Upper lobe of left lung (tissue), 6 donors: ENCODE measurements at places on chromosomes 1 and 21. TPM values are rescaled to one million over a fixed set of nuclear protein-coding genes. Genes with fewer than 3 reads are reported as not detected.

Gene CTBS
- total RNA-seq: 19.1 TPM

GRCh38 chr1:151862604-151863003, 9.1 kb upstream of the THEM5 start:
- H3K27ac ChIP-seq: no peak overlapping the region
- H3K36me3 ChIP-seq: no peaks in the 10 kb centered on the region
- no peaks in the 10 kb centered on the region for H3K27me3 ChIP-seq

GRCh38 chr1:151693057-151693651, 23.4 kb downstream of the CELF3 start:
- peaks cover 55% of the 10 kb centered on the region for H3K36me3 ChIP-seq
- no peak for DNase-seq
- H3K4me1 ChIP-seq: no peaks in the 10 kb centered on the region
- no peak overlapping the region for H3K4me3 ChIP-seq
- no peaks in the 10 kb centered on the region for H3K27me3 ChIP-seq

Gene COL24A1
- 0.69 TPM for total RNA-seq

DNA sequence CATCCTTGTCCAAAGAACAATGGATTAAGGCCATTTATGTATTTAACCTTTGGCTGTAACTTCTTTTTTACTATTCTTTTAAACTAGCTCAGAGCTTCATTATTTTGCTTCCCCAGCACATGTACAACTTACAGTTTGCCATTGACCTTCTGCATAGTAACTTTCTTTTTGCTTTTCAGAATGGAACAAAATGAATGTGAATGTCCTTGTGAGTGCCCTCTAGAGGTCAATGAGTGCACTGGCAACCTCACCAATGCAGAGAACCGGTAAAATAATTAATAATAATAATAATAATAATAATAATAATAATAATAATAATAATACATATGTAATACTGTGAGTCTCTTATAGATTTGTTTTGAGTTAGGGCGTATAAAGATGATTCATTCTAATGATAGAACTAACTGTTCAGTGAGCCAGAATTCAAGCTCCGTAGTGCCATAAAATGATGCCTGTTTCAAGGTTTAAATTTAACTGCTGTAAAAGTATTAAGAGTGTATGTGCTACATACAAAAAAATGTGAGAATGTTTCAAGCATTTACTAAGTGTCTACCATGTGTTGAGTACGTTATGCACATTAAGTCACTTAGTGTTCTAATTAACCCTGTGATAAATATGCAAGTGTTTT, 69.0 kb upstream of the RAVER2 start:
- H3K27me3 ChIP-seq: no peaks in the 10 kb centered on the region
- no peak overlapping the region for H3K27ac ChIP-seq
- H3K36me3 ChIP-seq: peaks cover 19% of the 10 kb centered on the region
- no peaks in the 10 kb centered on the region for H3K4me1 ChIP-seq

DNA sequence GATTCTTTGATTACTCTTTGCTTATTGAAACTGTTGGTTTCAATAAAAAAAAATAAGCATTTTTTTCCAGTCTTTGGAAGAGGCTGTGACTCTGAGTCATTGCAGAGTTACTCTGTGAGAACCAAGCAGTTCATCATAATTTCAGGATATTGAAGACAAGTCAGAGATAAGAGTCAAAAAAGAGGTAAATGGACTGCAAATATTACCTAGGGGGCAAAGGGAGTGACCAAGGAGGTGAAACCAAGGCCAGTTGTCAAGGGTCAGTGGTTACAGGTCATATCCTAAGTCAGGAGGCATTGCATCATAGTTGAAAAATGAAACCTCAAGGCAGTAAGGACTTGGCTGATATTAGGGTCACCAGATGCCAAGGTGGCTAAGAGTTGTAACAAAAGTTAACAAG, 597.1 kb upstream of the USP24 start:
- H3K36me3 ChIP-seq: no peaks in the 10 kb centered on the region
- peaks cover 4% of the 10 kb centered on the region for H3K4me1 ChIP-seq
- H3K27me3 ChIP-seq: no peaks in the 10 kb centered on the region
- DNase-seq: no peak
- no peak overlapping the region for H3K27ac ChIP-seq
- H3K4me3 ChIP-seq: no peak overlapping the region

- no peaks in the 10 kb centered on the region for H3K36me3 ChIP-seq
- H3K4me1 ChIP-seq: peaks cover 36% of the 10 kb centered on the region
- no peak overlapping the region for H3K27ac ChIP-seq
Observed at GRCh38 chr1:201557572-201557958, 18.6 kb downstream of the NAV1 start.

DNA sequence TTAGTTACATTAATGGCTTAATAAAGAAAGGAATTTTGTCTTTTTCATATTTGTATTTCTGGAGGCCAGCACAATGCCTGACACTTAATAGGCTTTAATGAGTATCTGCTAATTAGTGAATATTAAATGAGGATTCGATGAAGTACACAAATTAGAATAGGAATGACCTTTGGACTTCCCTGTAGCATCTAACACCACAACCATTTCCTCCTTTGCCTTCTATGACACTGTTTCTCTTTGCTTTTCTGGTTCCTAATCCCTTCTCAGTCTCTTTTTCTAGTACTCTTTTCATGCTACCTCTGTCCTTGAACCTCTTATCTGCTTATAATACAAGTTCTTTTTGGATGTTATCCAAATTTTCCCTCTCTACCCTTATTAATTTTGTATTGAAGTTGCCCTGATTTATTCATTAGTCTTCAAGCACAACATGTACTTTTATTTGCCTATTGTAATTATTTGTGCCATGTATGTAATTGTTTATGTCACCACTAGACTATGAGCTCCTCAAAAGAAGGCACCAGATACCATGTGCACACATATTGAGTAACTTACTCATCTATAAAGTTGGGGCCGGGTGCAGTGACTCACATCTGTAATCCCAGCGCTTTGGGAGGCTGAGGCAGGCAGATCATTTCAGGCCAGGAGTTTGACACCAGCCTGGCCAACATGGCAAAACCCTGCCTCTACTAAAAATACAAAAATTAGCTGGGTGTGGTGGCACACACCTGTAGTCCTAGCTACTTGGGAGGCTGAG, 23.8 kb downstream of the RPS27 start:
- DNase-seq: no peak
- H3K36me3 ChIP-seq: no peaks in the 10 kb centered on the region
- no peak overlapping the region for H3K4me3 ChIP-seq
- H3K27me3 ChIP-seq: no peaks in the 10 kb centered on the region

- DNase-seq: no peak
- peak overlapping the region; percentile 95 for H3K27ac ChIP-seq
- H3K27me3 ChIP-seq: no peaks in the 10 kb centered on the region
- peaks cover 22% of the 10 kb centered on the region for H3K4me1 ChIP-seq
Observed at GRCh38 chr1:37515185-37516034, 844 bp upstream of the MEAF6 start.

Gene PLA2G2F
- not detected for total RNA-seq

Gene IL12RB2
- total RNA-seq: 0.89 TPM

Gene TEX35
- total RNA-seq: not detected

DNA sequence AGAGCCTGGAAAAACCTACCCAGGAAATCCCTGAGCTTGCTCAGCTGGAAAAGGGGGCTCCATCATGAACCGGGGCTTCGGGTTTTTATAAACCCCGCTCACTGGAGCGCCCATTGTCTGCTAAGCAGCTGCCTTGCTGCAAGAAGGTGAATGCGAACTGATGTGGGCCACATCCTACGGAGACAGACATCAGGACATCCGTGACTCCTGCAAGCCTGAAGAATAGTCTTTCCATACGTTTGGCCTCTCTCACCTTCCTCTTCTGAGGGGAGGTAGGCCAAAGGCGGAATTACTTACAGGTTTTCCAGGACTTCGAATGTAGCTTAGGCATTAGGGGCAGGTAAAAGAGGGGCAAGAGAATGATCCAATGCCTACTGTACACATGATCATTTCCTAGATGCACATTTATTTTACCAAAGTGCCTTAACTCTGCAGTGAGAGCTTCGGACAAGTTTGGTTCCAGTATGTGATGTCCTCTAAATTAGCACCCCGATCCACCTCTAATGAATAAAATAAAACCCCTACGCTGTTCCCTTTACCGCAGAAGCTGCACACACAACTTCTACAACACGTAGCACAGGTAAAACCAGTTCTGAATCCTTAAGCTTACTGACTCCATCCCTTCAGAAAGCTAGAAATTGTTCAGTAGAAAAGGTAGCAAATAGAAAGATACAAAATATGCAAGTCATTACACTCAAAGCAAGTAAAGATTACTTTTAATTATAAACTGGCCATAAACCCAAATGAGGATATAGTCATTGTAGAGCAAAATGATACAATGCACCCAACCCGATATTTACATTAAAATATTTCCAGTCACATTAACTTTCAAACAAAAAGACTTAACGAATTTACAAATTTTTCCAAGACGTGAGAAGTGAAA, 866 bp upstream of the SORT1 start:
- no peaks in the 10 kb centered on the region for H3K36me3 ChIP-seq
- peaks cover 47% of the 10 kb centered on the region for H3K4me1 ChIP-seq
- peak overlapping the region; percentile 65 for H3K4me3 ChIP-seq
- H3K27me3 ChIP-seq: no peaks in the 10 kb centered on the region

DNA sequence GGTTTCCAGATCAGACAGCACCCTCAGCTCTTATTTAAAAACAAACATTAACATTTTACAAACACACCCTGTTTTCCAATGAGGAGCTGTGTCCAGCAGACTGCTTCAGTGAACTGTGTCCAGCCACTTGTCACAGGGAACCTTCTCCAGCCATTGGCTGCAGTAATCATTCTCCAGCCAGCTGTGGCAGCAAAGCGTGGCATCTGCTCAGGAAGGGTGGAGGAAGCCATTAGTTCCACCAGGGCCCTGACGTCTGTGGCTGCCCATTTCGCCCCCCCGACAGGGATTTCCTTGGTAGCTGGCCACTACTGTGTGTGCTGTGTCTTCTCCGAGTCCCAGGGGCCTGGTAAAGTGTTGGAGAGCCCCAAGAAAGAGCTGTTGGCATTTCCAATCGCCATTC, 62.9 kb upstream of the SELENON start:
- H3K36me3 ChIP-seq: no peaks in the 10 kb centered on the region
- no peak overlapping the region for H3K27ac ChIP-seq
- no peaks in the 10 kb centered on the region for H3K27me3 ChIP-seq
- H3K4me3 ChIP-seq: no peak overlapping the region

Gene FCRLA
- not detected for total RNA-seq

Gene TTC22
- total RNA-seq: 8.5 TPM

DNA sequence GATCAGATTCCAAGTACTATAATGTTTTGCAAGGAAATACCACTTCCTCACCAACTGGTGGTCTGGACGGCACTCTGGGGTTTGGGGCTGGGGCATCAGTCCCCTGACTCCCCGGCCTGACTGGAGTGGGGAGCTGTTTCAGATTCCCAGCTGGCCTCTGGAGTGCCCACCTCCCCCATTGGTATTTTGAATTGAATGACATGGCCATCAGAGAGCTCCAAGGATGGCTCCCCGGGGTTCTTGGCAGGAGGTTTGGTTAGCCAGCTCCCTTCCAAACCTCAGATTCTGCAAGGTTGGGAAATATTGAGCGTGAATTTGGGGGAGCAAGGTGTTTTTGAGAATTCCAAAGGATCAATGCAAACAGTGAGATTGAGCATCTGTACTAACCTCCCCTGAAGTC, 2.2 kb upstream of the INAVA start:
- H3K27me3 ChIP-seq: no peaks in the 10 kb centered on the region
- H3K36me3 ChIP-seq: no peaks in the 10 kb centered on the region
- H3K27ac ChIP-seq: no peak overlapping the region
- peaks cover 13% of the 10 kb centered on the region for H3K4me1 ChIP-seq
- H3K4me3 ChIP-seq: no peak overlapping the region

Gene S1PR1
- 18.9 TPM for total RNA-seq

DNA sequence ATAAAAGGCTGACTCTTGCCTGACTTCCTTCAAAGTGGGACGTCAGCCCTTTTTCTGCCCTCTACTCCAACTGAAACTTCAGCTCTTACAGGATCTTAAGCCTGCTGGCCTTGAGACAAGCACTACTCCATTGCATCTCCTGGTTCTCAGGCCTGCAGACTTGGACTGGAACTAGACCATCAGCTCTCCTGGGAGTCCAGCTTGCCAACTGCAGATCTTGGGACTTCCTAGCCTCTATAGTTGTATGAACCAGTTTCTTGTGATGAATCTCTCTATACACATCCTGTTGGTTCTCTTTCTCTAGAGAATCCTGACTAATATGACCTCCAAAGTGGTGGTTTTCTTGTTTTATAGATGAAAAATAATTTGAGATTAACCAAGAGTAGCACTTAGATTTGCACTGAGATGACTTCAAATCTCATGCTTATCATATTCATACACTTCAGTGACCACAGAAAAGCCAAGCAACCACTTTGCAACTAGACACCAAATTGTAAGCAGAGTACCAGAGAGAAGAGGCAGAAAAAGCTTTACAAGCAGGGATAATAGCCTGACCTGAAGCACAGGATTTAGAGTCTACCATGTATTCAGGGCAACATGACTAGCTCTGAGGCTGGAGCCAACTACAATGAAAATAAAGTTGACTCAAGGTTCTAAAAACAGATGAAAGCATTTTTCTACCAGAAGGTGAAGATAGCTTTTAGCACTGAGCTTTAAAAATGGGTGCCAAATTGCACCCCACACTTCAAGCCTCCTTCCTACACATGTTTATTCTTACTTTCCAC, 661.3 kb upstream of the USP24 start:
- no peaks in the 10 kb centered on the region for H3K4me1 ChIP-seq
- no peaks in the 10 kb centered on the region for H3K27me3 ChIP-seq
- DNase-seq: no peak
- H3K27ac ChIP-seq: no peak overlapping the region

- no peaks in the 10 kb centered on the region for H3K4me1 ChIP-seq
- no peak overlapping the region for H3K4me3 ChIP-seq
Observed at GRCh38 chr1:232835166-232835565, 29.9 kb downstream of the MAP10 start.

Gene ACTA1
- not detected for total RNA-seq

Gene PTPN7
- total RNA-seq: 8.6 TPM

- no peak overlapping the region for H3K4me3 ChIP-seq
- H3K36me3 ChIP-seq: no peaks in the 10 kb centered on the region
- no peak overlapping the region for H3K27ac ChIP-seq
- H3K27me3 ChIP-seq: no peaks in the 10 kb centered on the region
Observed at GRCh38 chr1:209607102-209607794, 23.7 kb downstream of the CAMK1G start.

GRCh38 chr1:167412920-167413319, 105.4 kb downstream of the CD247 start:
- no peak overlapping the region for H3K4me3 ChIP-seq
- no peaks in the 10 kb centered on the region for H3K27me3 ChIP-seq
- DNase-seq: no peak
- H3K4me1 ChIP-seq: peaks cover 5% of the 10 kb centered on the region
- peaks cover 8% of the 10 kb centered on the region for H3K36me3 ChIP-seq

Gene SDHB
- 98.7 TPM for total RNA-seq

GRCh38 chr1:66013371-66013770, 220.7 kb downstream of the PDE4B start:
- DNase-seq: no peak
- H3K4me3 ChIP-seq: no peak overlapping the region
- H3K27me3 ChIP-seq: no peaks in the 10 kb centered on the region
- no peaks in the 10 kb centered on the region for H3K4me1 ChIP-seq
- no peak overlapping the region for H3K27ac ChIP-seq
- no peaks in the 10 kb centered on the region for H3K36me3 ChIP-seq

Gene URB1
- total RNA-seq: 14.5 TPM
